ENCODE measurements at places on chromosomes 3 and 15.
A peak's percentile ranks its signal among the peaks of the same experiment; 100 is the strongest.

DNA sequence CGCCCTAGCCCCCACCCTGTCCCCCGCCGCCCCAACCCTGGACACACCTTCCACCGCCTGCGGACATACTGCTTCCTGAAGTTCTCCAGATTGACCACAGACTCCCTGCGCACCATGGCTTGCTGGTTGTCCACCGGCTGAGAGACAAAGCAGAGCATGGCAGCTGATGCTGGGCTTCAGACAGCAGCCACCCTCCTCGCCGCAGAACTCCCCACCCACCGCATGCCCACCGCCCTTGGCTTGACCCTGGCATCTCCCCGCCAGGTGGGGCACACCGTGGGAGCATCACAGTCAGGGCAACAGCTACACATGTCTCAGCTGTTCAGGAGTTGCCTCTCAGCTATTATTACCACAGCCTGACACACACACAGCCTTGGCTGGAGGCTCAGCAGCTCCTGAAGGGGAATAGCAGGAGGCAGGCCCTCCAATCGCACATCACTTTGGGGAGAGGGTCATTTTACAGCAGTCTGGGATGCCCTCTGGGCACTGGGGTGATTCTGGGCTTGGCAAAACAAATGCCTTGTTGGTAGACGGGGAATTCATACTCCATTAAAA, 78.4 kb upstream of the HERC1 start:
- no peak for DNase-seq

- no peak for DNase-seq
Measured at GRCh38 chr15:68316061-68316804, 38.7 kb downstream of the FEM1B start.

- no peak for DNase-seq
Measured at GRCh38 chr3:139481116-139481515, 4.8 kb upstream of the RBP2 start.

DNA sequence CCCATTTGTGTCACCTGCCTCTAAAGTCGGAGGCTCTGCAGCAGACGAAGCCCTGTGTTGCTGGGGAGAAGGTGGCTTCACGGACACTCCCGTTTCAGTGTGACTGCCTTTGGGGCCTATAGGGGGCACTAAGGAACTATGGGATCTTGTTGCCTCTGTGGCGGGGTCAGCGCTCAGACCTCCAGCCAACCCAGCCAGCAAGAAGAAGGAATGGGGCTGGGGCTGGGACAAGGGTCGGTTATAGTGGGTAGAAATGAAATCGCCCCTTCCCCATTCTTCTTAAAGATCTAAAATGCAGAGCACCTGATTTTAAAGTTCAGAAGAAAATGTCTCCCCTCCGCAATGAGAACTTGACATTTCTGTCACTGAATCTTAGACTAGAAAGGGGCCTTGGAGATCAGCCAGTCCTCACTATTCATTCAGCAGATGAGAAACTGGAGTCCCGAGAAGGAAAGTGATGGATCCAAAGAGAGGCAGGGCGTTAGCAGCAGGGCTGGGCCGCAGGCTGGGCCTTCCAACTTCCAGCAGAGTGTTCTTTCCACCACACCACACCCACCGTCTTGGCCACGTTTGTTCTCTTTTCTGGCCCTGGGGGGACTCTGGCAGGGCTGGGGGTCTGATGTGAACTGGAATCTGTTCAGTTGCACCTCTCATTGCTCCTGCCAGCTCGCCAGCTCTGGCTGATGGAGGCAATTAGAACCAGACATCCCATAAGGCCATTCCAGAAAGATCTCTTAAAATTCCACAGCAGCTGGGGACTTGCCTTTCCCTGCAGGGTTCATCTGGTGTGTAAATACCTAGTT, 195.4 kb downstream of the OPA1 start:
- peak; percentile 14 for DNase-seq

DNA sequence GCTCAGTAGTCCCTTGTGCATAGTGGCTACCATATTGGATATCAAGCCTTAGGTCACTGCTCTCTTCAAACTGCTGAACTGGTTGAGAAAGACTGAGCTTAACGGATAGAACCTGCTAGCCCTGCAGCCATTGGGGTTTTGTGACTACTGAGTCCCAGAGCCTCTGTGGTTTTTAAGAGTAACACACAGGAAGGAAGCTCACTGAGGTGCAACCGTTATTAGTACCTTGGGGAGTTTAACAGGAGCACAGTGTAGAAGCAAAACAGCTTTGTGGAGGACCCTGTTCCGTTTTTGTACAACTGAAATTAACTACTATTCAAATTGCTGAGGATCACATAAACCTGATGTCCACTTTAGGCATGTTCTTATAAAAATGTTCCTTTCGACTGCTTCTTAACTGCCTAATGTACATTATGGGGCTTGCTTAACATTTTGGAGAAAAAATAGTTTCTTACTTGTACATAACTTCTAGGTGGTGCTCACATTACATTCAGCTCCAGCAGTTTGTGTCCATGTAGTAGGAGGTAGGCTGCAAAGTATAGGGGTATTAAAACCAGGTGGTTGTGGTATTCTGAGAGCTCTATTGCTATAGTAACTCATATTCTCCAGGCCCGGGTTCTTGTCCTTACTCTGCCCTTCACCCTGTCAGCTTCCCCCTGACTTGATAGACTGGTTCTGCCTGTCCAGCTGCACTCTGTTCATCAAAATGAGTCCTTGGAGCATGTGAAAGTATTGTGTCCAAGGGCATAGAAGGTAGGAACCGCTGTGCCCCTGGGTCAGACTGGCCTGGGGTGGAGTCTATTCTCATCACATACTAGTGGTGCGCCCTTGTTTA, 17.3 kb downstream of the PXK start:
- no peak for DNase-seq

DNA sequence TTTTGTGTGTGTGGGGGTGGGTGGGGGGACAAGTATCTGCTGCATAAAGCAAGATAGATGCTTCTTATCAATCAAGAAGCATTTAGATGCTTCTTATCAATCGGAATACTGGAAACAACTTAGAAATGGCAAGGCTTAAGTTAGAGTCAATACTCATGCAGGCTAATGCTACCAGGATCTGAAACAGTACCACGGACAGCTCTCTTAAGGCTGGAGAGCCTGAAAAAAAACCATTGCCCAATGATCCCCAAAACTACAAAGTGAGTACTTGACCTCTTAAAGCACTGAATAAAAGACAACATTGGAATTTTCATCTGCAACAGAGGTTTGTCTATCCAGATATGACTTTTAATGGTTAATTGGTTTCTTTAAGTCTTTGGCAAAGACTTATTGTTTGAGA, 262.3 kb downstream of the GAP43 start:
- DNase-seq = no peak

DNA sequence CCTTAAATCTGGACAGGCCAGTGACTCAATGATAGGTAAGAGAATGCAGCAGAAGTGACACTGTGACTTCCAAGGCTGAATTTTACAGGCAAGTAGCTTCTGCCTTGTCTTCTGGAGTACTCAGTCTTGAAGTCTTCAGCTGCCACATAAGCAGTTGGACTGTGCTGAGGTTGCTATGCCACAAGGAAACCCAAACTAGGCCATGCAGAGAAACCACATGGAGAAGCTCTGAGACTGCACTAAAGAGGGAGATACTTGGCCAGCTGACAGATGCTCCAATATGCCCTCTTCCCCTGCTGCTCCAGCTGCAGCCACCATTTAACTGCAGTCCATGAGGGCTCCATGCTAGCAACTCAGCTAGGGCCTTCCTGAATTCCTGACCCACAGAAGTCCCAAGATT, 119.4 kb upstream of the GADL1 start:
- DNase-seq = no peak

- DNase-seq = no peak
Measured at GRCh38 chr3:136192831-136193230, 3.3 kb downstream of the MSL2 start.

DNA sequence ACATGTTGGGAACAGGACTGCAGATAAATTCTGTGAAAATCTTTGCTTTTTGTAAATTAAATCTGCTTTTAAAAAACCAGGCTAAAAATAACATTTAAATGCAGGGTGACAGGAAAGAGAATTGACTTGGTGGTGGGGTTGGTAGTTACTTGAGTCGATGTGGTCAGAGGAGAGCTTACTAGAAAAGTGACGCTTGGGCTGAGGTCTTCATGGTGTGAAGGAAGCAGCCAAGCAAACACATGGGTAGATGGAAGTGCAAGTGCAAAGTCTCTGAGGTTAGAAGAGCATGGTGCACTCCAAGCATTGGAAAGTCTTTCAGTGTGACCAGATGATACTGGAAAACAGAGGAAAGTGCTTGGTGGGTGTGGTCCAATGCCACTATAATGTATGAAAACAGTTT, 86.4 kb upstream of the THBS1 start:
- DNase-seq = no peak

DNA sequence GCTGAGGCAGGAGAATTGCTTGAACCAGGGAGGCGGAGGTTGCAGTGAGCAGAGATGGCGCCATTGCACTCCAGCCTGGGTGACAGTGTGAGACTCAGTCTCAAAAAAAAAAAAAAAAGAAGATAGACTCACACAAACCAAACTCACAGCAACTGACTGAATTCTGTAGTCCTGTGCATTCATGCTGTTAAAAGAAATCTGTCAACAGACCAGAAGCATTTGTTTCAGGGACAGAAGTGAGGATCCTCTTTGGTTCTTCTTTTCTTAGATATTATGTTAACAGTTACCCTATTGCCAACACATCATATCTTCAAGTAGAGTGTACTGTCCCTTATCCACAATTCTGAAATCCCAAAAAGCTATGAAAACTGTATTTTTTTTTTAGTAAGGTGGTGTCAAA, 192.4 kb downstream of the CDIN1 start:
- DNase-seq = no peak

All from stimulated activated naive CD8-positive, alpha-beta T cell treated with anti-CD3 and anti-CD28 coated beads, Interleukin-15, Interleukin-2, amounts not matched to agents 100 U/mL and 50 U/mL, for 24 hours (primary cell).